ENCODE measurements at places on chromosomes 11 and 22.

DNA sequence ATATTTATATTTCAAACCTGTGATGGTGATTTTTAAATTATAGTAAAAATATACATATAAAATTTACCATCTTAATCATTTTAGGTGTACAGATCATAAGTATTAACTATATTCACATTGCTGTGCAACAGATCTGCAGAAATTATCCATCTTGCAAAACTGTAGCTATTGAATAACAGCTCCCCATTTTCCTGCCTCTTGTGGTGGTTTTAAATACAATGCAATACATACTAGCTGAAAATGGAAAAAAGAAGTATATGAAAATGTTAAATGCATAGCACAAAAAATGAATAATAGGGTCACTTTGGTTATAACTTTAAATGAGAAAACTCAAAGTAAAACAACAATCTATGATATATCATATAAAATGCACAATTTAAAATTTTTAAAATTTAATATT lies 130.9 kb upstream of the VPREB1 start:
- no peak for DNase-seq

GRCh38 chr11:93329936-93330445 lies 551 bp upstream of the DEUP1 start:
- peak; percentile 39 for DNase-seq

- peak; percentile 52 for DNase-seq
Observed at GRCh38 chr22:26648528-26649388, 8.6 kb upstream of the MIAT start.

DNA sequence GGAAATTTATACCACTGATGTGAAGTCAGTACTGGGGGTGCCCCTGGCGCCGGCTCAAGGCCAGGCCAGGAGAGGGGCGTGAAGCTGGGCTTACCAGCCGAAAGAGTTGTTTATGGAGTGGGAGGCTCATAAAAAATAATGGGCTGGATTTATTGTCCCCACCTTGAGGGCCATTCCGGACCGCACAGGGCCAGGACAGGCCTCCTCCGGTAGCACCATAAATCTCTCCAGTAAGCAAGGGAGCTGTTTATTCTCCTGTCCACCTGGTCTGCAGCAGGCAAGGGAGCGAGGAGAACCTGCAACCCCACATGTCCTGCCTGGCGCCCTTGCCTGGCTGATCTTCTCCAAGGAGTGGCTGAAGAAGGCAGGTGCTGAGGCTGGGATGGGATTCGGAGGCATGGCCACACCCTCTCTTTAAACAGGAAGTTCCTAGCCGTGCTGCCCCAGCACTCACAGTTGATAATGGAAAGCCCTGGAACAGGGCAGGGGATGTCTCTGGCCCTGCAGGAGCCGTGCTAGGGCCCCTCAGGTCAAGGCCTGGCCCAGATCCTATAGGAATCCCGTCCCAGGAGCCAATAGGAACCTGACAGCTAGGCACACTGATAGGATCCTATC lies 65.1 kb downstream of the SCUBE1 start:
- no peak for DNase-seq

DNA sequence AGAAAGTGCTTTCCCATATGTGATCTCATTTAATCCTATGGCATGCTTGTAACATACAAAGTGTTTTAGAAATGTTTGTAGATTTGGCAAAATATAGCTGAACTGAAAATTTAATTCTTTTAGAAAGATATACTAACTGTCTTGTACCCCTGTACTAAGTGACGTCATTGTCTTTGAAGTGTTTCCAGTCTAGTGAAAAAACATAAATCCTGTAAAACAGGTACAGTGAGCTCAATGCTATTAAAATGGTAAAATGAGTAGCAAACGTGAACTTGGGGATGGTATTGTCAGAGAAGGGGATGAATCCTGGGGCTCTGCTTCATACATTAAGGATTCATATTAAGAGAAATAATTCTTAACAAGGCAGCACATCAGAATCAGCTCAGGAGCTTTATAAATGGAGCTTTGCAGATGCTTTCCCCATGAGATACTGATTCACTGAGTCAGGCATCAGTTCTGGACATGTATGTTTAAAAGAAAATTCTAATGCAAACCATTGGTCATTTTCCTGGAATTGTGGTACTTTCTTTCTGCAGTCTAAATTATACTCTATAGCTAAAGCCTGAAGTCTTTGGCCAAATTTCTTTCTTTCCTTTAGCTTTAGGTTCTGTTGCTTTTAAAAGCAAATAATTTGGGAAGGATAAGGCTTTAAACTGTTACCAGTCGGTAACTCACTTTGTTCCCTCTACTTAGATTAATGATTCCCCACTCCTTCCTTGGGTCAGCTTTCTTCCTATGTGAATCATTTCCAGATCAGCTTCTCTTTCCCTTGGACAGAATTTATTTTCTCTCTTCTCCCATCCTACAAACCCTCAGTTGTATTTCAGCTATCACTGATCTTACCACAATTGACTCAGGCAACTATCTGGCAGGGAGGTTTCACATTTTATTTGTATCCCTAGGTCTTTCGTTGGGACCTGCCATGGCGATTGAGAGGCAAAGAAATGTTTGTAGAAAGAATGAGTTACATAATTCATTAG lies 57.5 kb upstream of the DDI1 start:
- peak; percentile 56 for DNase-seq

DNA sequence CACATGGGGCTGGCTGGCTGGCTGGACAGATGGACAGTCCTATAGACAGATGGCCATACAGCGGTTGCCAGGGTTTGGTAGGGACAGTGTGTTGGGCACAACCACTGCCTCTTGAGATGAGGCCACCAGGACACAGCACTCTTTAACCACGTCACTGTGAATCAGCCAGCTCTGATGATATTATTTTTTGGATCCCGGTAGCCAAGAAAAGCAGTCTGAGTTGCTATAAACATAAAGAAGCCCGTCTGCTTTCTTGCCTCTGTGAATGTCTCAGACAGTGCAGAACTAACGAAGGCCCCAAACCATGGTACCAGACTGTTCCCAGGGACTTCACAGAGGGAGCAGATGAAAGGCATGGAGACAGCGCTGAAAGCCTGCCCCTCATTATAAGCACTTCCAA lies 115.9 kb upstream of the CSNK2A3 start:
- no peak for DNase-seq

GRCh38 chr11:14414470-14415461 lies 55.8 kb upstream of the RRAS2 start:
- DNase-seq: no peak

- DNase-seq: no peak
Observed at GRCh38 chr11:108927791-108928545, 263.1 kb downstream of the DDX10 start.

DNA sequence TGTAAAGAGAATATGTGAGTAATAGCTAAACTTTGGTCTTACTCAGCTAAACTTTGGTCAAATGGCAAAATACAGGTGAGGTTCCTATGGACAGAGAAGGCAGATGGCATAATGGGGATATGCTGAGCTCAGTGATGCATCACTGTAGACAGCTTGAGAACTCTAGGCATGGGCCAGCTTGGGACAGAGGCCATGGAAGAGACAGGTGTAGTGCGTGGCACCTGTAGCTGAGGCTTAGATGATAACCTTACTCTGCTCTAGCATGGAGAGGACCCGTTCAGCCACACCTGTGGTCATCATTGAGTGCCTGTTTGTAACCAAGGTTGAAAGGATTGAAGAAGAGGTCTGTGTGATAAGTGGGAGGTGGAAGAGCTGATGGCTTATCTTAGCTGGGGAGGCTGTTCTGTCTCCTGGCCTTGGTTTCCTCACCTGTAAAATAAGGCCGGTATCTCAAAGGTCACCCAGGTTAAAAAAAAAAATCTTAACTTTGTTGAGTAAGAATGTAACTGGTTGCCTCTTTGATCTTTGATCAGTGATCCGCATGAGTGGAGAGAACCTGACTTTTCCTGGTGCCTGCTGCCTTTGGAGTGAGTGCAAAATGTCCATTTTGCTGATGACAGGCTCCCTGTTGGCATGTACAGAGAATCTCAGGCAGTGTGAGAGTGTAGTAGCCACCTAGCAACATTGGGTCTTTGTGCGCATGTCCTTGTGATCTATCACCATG lies 48.6 kb downstream of the ZNRF3 start:
- DNase-seq: no peak

DNA sequence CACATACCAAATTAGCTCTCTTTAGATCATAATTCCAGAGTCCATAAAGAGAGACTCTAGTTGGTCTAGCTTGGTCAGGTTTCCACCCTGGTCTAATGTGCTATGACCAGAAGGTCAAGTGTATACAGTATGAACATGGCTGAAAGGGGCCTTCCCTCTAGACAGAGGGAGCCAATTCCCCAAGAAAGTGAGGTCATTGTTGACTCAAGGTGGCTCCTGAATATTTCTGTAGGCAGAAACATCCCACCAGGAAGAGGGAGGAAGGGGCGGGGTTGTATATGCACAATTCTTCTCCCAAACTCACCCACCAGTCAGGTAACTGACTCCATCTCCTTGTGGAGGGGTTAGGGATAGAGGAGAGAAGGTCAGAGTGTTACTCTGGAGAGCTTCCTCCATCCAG lies 281.8 kb upstream of the PLET1 start:
- DNase-seq: no peak

- peak; percentile 67 for DNase-seq
Observed at GRCh38 chr11:60915248-60915914, 1.4 kb downstream of the TMEM109 start.

DNA sequence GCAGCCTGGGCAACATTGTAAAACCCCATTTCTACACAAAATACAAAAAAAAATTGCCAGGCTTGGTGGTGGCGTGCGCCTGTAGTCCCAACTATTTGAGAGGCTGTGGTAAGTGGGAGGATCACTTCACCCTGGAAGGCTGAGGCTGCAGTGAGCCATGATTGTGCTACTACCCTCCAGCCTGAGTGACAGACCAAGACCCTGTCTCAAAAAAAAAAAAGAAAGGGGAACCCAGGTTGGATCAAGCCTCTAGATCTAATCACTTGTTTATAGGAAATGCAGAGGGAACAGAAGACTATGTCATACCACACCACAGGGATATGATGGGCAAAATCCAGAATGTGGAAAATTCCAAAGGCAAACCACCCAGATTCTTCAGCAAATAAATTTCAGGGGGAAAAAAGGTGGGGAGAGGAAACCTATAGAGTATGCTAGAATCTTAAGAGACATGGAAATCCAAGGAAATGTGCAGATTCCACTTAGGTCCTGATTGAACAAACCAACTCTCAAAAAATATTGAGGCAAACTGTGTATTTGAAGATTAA lies 16.5 kb upstream of the MALAT1 start:
- no peak for DNase-seq

- no peak for DNase-seq
Observed at GRCh38 chr11:17379383-17380180, 8.9 kb downstream of the KCNJ11 start.

- DNase-seq: no peak
Observed at GRCh38 chr11:74025467-74026166, 16.7 kb upstream of the UCP3 start.

DNA sequence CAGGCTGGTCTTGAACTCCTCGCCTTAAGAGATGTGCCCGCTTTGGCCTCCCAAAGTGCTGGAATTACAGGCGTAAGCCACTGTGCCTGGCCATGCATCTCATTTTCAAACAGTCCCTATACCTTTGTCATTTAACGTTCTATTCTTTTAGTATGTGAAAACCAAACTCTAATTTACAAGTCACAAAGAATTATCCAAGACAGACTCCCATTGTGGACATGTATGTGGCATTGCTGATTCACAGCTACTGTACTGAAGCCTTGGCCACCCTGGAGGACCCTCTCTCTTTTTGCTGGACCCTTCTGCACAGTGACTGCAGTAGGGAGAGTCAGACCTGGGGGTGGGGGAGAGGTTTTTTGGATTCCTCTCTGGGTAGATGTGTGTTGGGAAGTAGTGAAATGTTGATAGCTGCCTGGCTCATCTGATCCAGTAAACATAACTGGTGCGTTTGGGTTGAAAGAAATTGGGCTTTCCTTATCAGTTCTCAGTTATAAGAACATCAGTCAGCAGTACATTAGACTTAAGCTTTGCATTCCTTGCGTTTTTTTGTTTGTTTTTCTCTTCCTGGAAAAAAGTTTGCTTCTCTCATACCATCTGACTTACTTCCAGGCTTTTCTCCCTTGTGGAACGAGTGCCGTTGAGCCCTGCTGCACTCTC lies 65.9 kb downstream of the MED15 start:
- DNase-seq: no peak

- DNase-seq: no peak
Observed at GRCh38 chr11:77467993-77468392, 5.9 kb downstream of the PAK1 start.

DNA sequence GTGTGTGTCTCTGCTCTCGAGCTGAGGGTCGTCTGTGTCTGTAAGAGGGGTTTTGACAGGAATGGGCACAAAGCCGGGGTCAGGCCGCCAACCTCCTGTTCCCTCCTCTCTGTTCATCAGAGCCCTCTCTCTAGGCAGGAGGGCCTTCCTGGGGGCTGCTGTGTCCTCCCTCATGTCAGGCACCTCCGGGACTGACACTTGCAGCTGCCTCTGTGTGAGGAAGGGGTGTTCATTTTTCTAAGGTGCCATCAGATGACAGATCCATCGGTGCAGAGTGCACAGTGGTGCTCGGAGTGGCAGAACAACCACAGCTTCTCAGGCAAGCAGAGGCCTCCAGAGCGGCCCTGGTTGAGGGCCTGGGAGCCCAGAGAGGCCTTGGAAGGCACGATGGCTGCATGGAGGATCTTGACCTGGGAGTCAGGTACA lies 265.4 kb upstream of the B3GAT1 start:
- DNase-seq: no peak

GRCh38 chr22:19970479-19971275 lies 29.1 kb upstream of the TXNRD2 start:
- peak; percentile 74 for DNase-seq

DNA sequence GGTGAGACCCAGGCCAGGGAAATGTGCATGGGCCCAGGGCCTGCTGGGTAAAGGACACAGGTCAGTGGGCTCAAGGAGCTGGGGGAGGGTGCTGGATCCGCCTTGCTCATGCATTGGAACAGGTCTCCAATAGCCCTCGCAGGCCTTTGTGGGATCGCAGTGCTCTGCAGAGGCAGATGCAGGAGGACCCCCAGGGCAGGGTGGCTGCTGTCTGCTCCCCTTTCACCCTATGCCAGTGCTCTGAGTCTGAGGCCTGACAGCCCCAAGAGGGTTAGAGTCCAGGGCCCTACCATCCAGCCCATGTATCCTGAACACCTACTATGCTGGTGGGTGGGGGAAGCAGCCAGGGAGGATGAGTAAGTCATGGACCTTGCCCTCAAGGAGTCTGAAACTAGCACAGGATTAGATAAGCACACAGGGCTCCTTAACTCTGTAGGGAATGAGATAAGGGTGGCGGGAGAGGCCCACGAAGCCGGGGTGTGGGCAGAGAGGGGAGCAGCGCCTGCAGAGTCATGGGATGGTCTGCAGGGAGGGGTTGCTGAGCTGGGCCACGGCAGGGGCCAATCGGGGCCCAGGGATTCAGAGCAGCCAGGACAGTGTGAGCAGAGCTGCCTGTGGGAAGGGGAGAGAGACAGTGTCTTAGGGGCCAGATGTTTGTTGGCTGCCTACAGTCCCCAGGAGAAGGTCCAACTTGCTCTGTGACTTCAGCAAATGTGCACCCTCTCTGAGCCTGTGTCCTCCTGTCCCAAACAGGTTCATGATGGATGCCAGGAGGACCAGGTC lies 10.5 kb upstream of the EHD1 start:
- no peak for DNase-seq

GRCh38 chr22:48640890-48641841 lies 1186.5 kb downstream of the BRD1 start:
- peak; percentile 78 for DNase-seq

GRCh38 chr11:116729501-116730240 lies 43.1 kb downstream of the BUD13 start:
- no peak for DNase-seq

GRCh38 chr11:80980227-80980626 lies 1539.4 kb upstream of the TENM4 start:
- DNase-seq: no peak

GRCh38 chr11:6196396-6196795 lies 2.6 kb upstream of the OR52W1 start:
- no peak for DNase-seq

- peak; percentile 9 for DNase-seq
Observed at GRCh38 chr11:15223318-15223717, 108.6 kb downstream of the INSC start.

Measured in muscle of leg (tissue), 16 donors.